ENCODE measurements at places on chromosomes 16 and 17.
A peak's percentile ranks its signal among the peaks of the same experiment; 100 is the strongest.

DNA sequence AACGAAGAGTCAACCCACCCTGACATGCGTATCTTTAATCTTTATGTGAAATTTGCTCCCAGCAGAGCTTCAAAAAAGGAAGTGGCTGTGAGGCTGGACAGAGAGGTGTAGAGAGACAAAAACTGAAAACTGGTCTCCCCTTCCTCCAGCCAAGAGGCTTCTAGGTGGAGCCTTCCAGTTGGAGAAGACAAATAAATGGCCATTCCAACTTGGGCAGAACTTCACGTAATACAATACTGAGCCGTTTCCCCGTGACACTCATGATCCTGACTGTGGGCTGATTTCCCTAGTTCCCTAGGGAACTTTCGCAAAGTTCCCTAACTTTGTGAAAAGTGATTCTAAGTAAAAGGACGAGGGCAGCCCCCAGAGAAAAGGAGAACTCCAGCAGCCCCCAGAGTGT is 78.8 kb downstream of the ZFHX3 start:
- no peak for DNase-seq

DNA sequence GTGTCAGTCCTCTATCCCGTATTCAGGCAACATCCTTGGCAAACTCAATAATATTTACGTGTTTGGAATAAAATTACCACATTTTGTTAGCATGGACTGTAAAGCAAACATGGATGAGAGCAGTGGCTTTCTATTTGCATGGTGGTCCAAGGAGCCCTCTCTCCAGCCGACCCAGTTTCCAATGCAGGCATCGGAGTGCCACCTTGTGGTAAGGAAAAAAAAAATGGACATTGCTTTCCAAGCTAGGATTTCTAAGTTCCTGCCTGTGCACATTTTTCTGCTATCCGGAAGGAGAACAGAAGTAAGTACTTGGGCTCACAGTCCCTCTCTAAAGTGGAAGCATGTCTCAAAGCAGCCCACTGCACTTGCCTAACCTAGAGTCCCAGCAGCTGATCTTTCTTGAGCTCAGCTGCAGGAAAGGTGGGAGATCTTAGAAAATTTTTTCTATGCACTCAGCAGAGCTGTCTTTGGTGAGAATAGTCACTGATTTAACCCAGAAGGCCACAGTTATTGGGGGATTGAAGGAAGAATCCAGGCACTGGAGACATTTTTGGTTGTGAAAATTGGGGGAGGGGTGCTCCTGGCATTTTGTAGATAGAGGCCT is 46.0 kb upstream of the ERCC4 start:
- DNase-seq: peak; percentile 34

DNA sequence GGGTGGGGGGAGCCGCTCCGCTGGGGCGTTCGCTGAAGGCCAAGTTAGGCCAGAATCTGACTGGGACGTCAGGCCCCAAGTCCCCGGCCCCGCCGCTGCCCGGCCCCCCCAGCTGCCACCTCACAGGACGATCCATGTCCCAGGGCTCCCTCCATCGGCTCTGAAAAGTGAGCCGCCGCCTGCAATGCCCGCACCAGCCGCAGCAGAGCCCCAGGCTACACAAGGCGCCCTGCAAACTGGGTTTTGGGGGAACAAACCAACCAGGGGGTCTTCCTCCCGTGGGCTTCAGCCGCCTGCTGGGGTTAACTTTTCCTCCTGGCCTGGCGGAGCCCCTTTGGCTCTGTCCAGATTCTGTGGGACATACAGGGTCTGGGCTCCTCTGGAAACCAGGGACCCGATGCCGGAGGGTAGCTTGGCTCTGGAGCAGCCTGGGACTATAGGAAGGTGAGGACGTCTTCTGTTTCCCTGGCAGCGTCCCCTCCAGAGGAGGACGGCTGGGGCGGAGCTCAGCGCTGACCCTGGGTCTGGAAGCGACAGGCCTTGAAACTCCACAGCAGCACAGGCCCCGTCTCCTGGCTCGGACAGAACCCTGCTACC is 835 bp downstream of the NME4 start:
- DNase-seq: peak; percentile 63

GRCh38 chr17:73126716-73127473 is 34.4 kb upstream of the SLC39A11 start:
- DNase-seq: no peak

DNA sequence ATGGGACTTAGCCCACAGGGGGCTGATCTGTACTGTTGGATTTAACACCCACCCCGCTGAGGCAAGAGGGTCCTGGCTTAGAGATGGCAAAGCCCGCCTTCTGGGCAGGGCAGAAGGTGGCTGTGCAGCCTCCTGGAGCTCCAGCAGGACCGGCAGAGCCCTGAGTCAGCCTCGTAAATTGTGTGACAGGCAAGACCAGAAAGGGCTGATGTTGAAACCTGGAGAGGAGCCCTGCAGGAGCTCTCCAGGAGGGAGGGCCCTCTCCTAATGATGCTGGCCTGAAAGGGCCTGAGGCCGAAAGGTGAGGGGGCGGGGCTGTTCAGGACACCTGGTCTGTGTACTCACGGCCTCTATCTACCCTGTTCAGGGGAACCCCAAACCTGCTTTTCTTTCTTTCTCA is 22.5 kb upstream of the MYO15B start:
- no peak for DNase-seq

DNA sequence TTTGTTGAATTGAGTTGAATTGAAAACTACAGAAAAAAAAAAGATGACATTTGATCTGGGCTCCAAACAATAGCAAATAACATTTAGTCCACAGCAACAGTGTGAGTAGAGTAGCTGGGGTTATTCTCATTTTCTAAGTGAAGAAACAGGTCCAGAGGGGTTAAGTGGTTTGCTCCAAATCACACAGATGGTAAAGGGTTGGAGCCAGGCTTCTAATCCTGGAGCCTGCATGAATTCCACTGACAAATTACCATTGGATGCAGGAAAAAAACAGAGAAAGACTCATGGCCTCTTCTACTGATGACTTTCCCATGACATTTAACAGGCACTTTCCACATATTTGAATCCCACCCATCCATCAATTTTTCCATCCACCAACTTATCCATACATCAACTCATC is 182.4 kb downstream of the HS3ST4 start:
- no peak for DNase-seq

DNA sequence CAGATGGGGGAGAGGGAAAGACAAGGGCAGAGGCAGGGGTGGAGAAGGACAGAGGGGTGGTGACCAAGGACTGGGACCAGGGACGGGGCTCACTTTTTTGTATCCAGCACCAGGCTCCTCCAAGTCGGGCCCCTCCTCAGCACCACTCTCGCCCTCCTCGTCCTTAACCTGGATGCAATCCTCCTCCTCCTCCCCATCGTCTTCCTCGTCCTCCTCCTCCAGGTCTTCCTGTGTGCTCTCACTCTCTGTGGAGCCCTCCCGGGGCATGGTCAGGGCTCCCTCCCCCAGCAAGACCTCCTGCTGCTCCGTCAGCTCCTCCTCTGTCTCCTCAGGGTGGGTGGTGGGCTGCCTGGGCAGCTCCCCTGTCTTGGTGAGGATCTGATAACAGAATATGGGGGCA is 16.8 kb downstream of the G6PC3 start:
- no peak for DNase-seq

- no peak for DNase-seq
Measured at GRCh38 chr17:46007461-46007965, 8.5 kb downstream of the STH start.
